ENCODE measurements at places on chromosomes 3 and 15.

DNA sequence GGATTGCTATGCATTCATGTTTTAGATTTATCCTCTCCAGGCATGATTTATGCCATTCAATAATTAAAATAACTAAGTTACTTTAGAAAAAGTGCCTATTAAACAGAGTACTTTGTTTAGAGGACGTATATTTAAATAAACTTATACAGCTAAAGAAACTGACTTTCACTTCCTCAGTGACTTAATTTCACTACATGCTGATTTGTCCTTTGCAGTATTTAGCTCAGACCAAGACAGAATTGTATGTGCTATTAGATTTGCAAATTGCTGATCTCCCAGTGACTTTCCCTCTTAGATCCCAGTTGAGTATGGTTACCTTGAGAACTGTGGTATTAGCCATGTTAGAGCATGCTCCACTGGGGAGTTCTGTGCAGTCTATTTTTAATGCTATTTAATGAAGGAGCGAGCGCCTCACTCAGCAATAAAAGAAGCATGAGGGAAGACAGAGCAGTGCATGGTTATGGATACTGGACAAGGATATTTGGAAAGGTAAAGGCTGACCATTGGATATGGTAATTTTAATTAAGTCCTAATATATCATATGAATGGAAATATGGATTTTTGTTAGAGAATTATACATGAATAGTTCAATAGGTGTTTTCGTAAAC is 2.7 kb downstream of the ARPP21 start:
- DNase-seq: no peak

DNA sequence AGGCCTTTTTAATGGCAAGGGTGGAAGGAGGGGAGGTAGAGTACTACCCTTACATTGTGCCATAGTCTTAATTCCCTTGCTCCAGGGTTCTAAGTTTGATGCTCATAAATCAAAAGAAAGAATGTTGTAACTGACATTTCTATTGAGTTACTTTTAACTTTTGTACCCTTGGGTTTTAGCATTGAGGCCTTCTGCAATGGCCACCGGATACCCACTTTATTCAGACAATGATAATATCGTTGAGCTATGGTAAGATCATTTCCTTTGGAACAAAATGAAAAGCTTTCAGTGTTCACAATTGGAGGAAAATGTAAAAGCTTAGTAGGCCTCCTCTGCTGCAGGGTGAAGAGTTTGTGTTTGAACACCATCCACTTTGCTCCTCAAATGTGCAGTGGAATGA is 16.8 kb downstream of the CGNL1 start:
- no peak for DNase-seq

DNA sequence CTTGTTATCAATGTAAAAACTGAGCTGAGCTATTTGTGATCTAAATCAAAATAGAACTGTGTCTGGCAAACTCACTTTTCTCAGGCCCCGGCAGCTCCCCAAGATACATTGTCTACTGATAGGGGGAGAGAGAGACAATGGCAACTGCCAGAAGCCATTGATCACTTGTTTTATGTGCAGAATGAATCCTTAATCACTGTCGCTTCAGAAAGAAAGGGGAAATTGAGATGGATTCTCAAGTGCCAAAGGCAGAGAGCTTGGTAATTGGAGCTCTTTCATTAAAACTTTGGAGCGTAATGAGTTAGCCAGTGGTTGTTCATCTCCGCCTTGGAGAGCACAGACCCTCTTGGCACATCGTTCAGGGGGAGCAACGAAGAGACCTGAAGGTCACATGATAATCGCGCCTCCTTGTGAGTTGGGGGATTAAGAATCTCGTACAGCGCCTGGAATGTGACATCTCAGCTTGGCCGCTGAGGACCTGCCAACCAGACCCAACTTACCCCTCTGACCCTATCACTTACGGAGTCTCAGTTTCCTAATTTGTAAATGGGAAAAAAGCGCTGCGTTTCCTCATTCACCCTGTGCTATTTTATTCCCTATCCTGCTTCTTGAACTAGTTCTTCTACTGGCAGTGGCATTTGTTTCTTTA is 252.8 kb downstream of the VPS13C start:
- DNase-seq: no peak

- no peak for DNase-seq
Measured at GRCh38 chr15:69433831-69434230, 18.8 kb upstream of the RPLP1 start.

- no peak for DNase-seq
Measured at GRCh38 chr15:39427705-39428104, 153.2 kb upstream of the THBS1 start.

DNA sequence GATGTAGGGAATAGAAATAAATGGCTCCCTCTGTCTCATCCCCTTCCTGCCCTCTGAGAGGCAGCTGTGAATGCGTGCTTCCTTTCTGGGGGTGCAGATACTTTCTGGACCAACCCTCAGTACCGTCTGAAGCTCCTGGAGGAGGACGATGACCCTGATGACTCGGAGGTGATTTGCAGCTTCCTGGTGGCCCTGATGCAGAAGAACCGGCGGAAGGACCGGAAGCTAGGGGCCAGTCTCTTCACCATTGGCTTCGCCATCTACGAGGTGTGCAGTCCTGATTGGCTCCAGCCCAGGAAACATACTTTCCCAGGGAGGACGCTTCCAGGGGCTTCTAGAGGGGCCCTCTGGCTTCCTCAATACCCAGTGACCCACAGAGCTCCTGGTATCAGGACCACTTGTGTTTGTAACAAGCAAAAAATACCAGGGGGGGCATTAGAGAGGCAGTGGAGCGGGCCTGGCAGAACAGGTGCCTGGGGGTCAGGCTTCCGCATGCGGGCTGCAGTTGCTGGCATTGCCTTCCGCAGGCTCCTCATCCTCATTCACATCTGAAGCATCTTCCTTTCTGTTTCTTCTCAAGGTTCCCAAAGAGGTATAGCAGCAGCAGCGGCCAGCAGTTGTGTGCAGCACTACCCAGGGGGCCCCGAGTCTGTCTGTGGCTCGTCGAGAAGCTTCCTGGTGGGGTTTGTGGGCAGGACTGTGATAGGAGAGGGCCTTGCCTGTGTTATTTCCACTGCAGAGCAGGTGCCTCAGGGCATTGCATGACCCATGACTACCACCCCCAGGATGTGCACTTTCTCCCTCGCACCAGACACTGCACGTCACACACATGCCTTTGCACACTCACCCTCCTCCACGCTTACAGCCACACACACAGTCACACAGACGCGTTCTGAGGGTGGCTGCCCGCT is 42.5 kb downstream of the CAPN3 start:
- DNase-seq: peak; percentile 11

DNA sequence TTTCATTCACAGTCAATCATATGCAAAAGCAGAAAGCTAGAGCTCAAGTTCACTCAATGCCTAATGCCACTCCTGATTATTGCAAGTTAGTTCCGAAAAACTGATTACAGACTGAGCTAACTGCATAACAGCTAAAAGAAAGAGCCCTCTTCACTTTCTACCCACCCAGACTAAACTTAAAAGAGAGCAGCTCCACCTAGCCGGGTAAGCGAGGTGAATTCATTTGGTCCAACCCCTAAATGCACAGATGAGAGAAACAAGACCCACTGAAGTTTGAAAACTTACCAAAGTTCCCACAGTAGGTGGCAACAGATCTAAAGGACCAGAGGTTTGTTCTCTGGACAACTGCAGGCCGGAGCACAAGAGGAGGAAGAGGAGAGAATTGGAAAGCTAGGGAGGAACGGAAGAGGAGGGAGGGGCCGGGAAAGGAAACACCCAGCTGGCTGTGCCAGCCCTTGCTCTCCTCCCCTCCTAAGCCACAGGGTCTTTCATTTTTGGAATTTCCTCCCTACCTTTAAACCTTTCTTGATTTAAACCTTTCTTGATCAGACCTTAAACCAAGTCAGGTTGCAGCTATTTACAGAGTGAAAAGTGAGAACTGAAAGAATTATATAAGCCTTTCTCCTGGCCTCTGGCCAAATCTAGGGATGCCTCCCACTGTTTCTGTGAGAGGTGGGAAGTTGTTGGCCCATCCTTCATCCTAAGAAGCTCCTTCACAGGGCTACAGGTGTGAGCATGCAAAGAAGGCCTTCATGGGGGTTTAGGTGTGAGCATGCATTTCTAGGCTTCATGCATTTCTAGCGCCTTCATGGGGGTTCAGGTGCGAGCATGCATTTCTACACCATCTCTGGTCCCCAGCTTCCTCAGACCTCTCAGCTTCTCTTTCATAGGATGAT is 114.7 kb upstream of the LMOD3 start:
- no peak for DNase-seq

DNA sequence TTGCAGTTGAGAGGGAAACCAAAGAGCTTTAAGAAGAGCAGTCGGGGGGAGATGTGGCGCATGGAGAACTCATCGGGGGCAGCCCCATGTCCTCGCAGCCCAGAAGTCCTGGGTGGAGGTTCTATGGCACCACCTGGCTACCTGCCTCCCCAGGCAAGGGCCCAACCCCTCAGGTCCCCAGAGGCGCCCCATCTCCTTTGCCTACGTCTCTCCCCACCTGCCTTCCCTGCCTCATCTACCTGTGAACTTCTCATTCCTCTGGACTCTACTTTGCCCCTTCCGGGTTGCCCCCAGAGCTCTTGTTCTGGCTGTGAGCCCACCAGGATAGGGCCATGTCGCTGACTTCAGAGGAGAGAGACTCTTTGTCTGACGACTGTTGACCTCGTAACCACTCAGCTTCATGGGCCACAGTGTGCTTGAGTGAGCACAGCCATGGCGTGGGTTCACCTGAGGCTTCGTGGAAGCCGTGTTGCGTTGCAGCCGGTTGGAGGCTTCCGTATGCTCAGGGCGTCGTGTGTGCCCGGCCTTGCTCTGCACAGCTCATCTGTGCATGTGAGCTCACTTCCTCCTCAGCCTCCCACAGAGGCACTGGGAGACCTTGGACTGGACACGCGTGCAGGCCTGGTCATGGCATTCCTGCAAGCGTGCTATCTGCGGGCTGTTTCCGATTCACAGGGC is 13.4 kb downstream of the APBA2 start:
- DNase-seq: no peak

DNA sequence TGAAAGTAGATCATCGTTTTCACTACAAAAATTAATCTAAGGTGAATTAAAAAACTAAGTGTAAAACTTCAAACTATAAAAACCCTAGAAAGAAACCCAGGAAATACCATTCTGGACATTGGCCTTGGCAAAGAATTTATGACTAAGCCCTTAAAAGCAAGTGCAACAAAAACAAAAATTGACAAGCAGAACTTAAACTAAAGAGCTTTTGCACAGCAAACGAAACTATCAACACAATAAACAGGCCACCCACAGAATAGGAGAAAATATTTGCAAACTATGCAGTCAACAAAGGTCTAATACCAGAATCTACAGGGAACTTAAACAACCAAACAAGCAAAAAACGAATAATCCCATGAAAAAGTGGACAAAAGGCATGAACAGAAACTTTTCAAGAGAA is 302.0 kb downstream of the CHST2 start:
- DNase-seq: no peak

DNA sequence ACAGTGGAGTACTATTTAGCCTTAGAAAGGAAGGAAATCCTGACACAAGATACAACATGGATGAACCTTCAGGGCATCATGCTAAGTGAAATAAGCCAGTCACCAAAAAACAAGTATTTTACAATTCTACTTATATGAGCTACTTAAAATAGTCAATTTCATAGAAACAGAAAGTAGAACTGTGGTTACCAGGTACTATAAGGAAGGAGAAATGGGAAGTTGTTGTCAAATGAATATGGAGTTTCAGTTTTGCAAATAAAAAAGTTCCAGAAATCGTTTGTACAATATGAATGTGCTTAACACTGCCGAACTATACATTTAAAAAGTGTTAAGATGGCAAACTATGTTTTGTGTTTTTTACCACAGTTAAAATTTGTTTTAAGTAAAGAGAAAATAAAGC is 26.8 kb downstream of the TRANK1 start:
- no peak for DNase-seq

DNA sequence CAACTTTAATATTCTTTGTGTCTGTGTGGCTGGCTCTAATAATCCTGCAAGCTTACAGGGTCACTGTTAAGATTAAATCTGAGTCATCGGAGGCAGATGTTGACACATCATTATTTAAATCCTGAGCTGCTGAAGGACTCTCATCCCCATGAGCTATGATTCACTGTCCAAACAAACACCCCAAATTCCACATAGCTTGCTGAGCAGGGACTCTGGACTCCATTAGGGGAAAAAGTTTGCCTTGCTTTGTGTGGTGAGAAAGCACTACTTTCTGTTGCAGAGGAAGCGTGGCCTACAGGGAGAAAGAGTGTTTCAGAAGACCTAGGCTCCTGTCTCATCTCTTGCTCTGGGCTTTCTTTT is 213.7 kb downstream of the PDCD6IP start:
- no peak for DNase-seq

GRCh38 chr3:81793410-81793809 is 32.0 kb upstream of the GBE1 start:
- DNase-seq: no peak

- no peak for DNase-seq
Measured at GRCh38 chr3:161355508-161355907, 15.8 kb downstream of the SPTSSB start.

DNA sequence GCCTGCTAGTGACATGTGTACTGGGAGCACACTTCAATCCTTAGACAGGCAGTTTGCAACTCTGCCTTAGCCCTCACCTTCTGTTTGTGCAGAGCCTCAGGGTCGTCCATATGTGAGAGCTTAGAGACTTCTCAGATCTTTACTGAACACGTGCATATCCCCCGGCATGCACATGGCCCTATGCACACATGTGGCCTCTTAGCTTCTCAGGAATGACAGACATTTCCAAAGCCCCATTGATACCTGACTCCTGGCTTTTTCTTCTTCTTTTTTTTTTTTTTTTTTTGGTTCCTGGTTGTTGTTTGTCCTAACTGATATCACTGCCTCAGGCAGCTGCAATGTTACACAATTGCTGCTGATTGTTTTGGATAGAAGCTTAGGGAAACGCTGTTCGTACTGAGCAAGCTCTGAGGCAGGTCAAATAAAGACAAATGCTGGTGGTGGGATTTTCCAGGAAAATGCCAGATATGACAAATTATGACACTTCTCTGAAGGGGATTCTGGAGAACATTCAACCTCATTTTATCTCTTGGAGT is 107.2 kb upstream of the RGMA start:
- no peak for DNase-seq

- no peak for DNase-seq
Measured at GRCh38 chr3:140292684-140293083, 357.7 kb downstream of the CLSTN2 start.

DNA sequence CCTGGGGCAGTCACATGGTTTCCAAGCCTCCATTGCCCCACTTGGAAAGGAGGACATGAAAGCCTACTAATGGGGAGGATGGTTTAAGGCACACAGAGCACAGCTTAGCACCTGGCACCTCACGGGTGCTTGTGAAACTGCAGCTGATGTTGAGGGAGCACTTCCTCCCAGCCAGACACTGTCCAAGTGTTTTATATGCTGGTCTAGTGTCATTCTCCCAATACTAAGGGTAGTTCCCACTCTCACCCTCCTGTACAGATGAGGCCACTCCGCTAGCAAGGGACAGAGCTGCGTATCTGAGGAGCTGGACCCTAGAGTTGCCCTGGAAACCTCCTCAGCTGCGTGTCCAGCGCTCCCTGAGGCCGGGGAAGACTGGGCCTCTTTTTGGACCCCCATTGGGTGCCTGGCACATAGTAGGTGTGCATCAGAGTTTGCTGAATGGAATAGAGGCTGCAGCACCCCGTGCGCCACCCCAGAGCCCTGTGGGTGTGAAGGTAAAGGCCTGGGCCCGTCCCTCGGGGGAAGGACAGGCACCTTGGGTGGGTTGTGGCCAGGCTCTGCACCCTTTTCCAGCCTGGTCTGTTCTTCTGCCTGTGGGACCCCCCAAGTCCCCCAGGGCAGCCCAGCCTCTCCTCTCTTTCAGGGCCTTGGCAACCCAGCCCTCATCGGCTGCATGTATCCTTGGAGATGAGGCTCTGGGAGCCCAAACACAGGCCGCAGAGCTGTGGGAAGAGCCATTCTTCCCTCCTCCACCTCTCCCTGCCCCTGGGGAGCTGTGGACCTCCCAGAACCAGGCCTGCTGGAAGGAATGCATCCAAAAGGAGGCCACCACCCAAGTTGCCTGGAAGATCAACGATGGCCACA is 31.3 kb downstream of the DNASE1L3 start:
- DNase-seq: no peak
